ENCODE measurements at places on chromosomes 3 and 15.

DNA sequence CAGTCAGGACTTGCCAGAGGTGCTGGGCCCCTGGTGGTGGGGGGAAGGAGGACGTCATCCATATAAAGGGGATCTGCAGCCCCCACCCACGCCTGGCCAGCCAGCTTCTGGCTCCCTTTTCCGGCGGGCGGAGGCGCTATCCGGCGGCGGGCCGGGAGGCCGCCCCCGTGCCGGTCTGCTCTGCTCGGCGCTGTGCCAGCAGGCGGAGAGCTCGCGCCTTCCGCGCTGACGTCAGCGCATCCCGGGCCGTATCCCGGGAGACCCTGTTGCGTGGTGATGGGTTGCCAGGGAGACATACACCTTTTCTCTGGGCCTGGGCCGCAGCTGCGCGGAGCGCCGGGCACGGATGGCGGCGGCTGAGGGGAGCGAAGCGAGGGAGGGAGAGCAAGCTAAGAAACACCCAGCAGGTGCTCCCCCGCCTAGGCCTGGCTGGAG, 1.1 kb downstream of the FAM131A start:
- DNase-seq = no peak

GRCh38 chr3:37462452-37462851, 288.1 kb upstream of the LRRFIP2 start:
- no peak for DNase-seq

DNA sequence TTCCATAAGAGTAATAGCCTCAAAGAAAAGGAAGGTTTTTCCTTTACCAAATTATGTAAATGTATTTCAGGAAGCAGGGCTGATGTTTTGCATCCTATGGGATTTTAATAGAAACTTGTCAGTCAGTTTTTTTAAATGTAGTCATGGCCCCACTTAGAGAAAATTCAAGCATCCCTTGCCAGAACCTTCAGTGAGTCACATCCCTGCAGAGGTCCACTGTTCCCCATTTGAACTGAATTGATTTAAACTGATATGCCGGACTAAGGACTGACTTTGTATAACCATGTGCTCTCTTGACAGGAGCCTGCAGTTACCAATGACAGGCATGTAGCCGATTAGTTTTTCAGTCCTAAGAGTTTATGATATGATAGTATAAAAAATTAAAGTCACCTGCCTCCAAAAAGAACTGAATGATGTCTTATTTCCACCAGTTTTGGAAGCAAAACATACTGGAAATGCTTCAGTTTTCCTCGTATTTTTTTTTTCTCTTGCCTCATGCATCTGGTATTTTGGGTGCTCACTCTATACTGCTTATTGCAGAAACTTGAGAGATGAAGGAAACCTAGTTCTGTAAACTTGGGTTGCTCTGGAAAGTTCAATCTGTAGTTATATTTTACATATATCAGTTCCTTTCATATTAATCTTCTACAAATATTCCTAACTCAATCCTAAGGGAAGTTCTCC, 30.7 kb downstream of the LRTM1 start:
- DNase-seq = no peak

DNA sequence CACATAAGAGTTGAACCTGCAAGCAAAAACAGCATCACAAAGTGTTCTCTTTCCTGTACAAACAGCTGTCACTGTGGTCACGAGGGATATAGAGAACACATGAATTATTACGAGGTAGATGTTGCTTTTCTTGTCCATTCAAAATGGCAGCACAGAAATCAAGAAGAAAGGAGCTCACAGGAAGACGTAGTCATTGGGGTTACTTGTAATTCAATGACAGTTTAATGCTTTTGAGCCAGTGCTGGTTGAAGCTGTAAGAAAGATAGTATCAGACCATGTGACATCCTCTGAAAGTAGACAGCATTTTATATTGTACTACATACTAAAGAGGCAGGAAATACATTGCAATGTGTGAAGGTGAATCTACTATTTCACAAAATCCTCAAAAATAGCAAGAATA, 140.4 kb downstream of the ABI3BP start:
- DNase-seq = no peak

DNA sequence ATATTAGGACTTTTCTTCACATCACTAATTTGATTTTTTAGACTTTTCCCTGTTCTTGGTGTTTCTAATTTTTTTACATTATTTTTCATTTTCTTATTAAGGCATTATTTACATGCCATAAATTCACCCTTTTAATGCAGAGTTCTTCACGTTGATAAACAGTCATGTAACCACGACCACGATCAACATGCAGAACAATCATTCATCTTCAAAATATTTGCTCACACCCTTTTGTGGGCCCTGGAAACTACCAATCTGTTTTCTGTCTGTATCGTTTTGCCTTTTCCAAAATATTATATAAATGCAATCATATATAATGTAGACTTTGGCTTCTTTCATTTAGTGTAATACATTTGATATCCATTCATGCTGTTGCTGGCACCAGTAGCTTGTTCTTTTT, 48.7 kb downstream of the ARRDC4 start:
- no peak for DNase-seq
